IMR-90 (cell line): ENCODE measurements at places on chromosomes 1 and 21. TPM values are rescaled to one million over a fixed set of nuclear protein-coding genes. Genes with fewer than 3 reads are reported as not detected.
A peak's percentile ranks its signal among the peaks of the same experiment; 100 is the strongest.

The DRAXIN gene
- under 0.01 TPM in 2 replicates for total RNA-seq

The INSRR gene
- total RNA-seq = not detected in 2 replicates

- no peak overlapping the region for H3K27ac ChIP-seq
- H3K36me3 ChIP-seq = no peaks in the 10 kb centered on the region
- no peaks in the 10 kb centered on the region; the same call in 1 of the 2 replicates for H3K27me3 ChIP-seq
- peak; percentile 68 for DNase-seq
These were observed 19.9 kb upstream of the EDN2 start for GRCh38 chr1:41504114-41505035.

DNA sequence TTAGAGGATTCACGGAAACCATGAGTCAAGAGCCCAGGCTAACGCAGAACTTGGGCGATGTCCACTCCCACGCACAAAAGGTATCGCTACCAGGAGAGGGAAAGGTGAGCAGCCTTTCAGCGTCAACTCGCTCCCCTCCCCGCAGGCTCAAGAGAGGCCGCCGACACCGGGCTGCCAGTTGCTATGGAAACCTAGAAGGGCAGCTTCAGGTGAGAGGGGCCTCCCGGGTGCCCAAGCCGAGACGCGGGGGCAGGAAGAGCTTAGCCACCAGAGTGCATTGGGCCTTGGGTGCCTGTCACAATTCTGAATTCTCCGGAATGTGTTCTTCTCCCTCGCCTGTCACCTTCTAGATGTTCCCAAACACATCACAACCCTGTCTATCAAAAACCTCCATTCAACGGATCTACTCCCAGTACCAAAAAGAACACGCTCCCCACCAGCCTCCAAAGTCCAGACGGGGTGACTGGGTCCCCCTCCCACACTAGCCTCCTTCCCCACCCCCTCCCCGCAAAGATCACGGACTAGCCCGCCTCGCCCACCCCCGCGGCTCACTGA is 694 bp downstream of the MEAF6 start:
- peaks cover 12% of the 10 kb centered on the region for H3K36me3 ChIP-seq
- peak overlapping the region; percentile 80 for H3K27ac ChIP-seq
- no peak for DNase-seq
- H3K4me3 ChIP-seq = peak overlapping the region; percentile 71

GRCh38 chr1:15994590-15995351 is 9.3 kb upstream of the SRARP start:
- H3K4me1 ChIP-seq = peaks cover 2% of the 10 kb centered on the region; the same call in 1 of the 2 replicates
- H3K4me3 ChIP-seq = no peak overlapping the region
- H3K36me3 ChIP-seq = no peaks in the 10 kb centered on the region
- H3K27me3 ChIP-seq = peaks cover 13% of the 10 kb centered on the region; the same call in 1 of the 2 replicates
- no peak overlapping the region for H3K27ac ChIP-seq
